ENCODE measurements at places on chromosomes 7 and 10.

DNA sequence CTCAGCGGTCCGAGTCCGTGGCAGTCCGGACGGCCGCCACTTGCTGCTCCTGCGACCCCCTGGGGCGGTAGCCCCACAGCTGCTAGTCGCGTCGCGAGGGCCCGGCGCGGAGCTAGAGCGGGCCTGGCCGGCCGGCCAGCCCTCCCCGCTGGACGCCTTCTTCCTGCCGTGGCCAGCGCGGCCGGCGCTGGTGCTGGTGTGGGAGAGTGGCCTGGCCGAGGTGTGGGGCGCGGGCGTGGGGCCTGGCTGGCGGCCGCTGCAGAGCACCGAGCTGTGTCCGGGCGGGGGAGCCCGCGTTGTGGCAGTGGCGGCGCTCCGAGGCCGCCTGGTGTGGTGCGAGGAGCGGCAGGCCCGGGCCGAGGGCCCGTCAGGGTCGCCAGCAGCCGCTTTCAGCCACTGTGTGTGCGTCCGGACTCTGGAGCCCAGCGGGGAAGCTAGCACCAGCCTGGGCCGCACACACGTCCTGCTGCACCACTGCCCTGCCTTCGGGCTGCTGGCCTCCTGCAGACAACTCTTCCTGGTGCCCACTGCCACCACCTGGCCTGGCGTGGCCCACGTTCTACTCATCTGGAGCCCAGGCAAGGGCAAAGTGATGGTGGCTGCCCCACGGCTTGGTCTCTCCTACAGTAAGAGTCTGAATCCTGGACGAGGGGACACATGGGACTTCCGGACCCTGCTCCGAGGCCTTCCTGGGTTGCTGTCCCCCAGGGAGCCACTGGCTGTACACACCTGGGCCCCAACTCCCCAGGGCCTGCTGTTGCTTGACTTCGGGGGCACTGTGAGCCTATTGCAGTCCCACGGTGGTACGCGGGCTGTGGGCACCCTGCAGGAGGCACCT is 631 bp downstream of the HPS6 start:
- no peak for DNase-seq

GRCh38 chr7:107700570-107700969 is 39.9 kb downstream of the SLC26A4 start:
- DNase-seq, result no peak

DNA sequence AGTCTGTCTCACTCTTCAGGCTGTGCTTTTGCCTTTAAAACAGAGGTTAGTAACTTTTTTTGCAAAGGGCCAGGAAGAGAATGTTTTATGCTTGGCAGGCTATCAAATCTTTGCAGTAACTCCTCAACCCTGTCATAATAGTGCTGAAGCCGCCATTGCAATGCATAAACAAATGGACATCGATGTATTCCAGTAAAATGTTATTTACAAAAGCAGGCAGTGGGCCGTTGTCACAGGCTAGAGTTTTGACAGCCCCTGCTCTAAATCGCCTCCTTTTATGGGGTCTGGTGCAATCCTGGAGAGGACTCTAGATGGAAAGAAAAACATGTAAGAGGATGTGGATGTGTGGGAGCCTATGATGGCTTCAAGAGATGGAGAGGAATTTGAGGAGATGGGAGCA is 568.3 kb downstream of the TYW1 start:
- DNase-seq, result no peak

GRCh38 chr7:41046221-41046761 is 656.6 kb downstream of the INHBA start:
- DNase-seq, result no peak

DNA sequence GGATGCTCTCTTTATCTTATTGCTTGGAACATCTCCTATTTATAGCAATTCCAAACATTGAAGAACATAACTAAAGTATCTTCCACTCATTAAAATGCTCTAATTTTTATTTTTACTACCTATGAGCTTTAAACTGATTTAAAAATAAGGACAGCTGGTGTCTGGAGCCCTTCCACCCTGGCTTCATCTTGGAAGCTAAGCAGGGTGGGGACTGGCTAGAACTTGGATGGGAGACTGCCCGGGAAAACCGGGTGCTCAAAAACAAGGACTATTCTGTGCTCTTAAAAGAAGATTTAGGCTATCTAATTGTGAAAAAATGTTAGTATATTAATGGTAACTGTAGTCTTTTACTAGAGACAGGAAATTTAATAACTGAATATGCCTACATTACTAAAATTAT is 69.2 kb downstream of the ARMC3 start:
- no peak for DNase-seq

- DNase-seq, result no peak
Observed at GRCh38 chr10:102508506-102508905, 4.7 kb downstream of the SUFU start.

DNA sequence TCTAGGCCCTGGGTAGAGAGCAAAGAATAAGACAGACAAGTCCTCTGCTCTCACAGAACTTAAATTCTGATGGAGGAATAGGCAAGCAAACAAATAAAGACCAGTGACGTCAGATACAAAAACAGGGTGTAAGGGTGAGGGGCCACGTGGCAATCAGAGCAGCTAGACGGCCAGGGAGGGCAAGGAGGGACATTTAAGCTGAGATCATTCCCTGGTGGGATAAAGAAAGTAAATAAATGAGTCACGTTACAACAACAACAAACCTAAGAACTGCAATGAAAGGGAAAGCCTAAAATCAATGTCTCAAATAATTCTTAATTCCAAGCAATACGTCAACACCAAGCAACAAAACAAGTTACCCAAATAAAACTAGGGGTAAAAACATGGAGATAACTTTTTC is 21.8 kb downstream of the STN1 start:
- no peak for DNase-seq

- DNase-seq, result no peak
Observed at GRCh38 chr7:73507556-73507955, 14.5 kb downstream of the BAZ1B start.

DNA sequence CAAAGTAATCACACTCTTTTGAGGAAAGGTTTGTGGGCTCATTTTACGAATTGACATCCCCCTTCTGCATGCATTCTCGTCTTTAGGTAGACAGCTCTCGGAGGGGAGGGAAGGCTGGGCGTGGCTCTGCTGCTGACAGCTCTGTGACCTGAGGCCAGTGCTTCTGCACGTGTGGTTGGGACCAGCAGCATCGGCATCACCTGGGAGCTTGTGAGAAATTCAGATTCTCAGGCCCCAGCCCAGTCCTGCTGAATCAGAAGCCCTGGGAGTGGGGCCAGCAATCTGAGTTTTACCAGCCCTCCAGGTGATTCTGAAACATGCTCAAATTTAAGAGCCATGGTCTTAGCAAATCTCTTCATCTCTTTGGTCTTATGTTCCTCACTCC is 89.4 kb downstream of the JCAD start:
- no peak for DNase-seq

DNA sequence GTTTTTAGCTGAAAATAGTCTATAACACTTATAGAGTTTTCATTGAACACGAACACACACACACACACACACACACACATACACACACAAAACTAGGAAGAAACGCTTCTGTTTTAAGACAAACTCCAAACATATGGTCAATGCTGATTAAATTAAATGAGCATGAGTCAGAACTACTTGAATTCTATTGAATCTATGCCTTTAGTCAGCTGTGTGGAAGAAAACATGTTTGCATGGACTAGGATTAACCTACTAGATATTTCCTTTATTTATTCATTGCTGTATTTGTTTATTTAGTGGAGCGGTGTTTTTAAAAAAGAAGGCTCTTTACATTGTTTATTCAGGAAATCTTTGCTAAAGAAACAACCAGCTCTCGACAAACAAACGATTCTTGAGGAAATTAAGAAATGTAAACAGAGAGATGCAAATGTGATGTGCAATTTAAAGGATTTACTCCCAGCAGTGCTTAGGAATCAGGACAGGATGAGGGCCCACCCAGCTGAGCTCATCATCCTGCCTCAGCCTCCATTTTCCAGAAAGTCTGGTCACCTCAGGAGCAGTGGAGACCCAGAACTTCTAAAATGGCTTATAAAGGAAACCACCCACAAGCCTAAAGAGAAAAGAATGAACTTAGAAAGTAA is 83.2 kb downstream of the PDE1C start:
- no peak for DNase-seq

DNA sequence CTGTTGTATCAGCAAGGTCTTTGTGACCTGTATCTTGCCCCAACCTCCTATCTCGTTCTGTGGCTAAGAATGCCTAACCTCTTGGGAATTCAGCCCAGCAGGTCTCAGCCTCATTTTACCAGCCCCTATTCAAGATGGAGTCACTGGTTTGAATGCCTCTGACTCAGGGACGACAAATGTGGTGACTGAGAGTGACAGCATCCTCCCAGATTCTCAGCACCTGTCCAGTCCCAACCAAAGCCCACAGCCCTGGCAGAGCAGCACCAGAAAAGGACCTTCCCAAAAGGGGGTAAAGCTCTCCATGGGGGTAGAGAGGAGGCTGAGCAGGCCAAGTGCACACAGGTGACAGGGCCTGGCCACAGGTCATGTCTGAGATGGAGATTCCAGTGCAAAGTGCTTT is 35.4 kb upstream of the GPAM start:
- DNase-seq, result no peak

- no peak for DNase-seq
Observed at GRCh38 chr7:157498657-157499056, 161.9 kb downstream of the DNAJB6 start.

- no peak for DNase-seq
Observed at GRCh38 chr7:105655067-105655466, 73.8 kb upstream of the EFCAB10 start.

GRCh38 chr7:123367484-123368122 is 166.8 kb downstream of the IQUB start:
- no peak for DNase-seq

DNA sequence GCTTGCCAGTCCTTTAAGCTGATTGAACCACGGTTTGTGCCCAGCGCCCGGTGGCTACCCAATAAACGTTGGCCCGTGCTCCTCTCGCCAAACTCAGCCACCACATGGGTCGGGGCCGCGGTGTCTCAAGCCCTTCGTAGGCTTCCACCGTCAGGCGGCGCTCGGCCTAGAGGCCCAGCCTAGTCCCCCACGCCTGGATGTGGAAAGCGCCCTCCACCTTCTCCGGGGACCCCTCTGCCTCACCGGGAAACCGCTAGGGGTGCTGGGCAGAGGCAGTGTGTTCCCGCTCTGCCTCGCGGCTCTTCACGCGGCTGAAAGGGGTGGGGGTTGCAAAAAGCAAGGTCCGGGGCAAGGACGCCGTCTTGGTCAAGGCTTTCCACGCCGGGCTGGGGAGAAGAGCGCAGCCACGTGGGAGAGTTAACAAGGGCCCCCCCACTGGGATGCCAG is 29.8 kb downstream of the LEP start:
- DNase-seq, result no peak

DNA sequence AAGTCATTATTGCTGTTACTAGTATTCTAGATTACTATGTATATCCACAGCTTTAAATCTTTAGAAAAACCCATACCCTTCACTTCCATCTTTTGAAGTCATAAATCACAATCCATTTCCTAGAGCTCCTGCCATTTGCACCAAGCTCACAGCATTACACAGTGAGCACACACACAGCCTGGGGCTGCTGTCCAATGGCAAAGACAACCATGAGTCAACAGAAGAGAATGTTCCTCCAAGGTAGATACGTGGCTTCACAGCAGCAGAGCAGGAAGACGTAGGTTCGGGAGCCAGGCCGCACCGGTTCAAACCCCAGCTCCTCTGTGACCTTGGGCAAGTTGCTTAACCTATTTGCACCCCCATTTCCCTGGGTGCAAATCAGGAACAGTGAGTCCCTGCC is 234.6 kb downstream of the DIP2C start:
- no peak for DNase-seq

DNA sequence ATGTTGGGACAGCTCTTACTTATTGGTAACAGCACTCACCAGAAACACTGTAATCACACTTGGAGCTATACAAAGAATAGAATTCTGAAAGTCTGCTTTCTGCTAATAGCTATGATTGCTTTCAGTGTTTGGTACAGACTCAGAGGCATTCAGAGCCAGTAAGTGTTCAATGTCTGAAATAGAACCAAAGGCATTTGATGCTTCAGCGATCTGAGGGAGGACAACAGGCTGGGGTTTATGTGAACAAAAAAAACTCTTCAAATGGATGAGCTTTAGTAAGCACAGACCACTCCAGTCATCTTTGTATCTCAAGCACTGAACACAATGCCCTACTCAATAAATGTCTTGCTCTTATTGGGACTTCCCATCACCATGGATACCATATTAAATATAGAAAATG is 322.8 kb upstream of the GRM3 start:
- no peak for DNase-seq

DNA sequence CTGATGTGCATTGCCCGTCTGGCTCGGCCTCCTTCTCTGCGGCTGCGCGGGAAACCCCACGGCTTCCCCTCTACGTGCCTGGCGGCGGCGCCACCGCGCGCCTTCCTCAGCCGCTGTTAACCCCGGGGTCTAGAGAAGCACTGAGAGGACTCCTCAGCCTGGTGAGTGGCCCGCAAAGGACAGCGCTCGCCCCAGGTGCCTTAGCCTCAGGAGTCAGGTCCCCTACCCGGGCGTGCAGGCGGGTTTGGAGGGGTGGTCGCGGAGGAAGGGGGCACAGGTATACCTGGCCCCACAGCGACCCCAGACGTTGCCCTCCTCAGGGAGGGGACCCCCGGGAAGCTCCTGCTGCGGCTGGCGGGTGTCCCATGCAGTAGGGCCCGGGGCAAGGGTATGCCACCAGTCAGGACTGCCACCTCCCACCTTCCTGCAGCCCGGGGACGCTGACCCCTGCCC is 51.0 kb downstream of the ARL5B start:
- no peak for DNase-seq

- DNase-seq, result no peak
Observed at GRCh38 chr7:103524042-103524907, 78.3 kb upstream of the SLC26A5 start.

- no peak for DNase-seq
Observed at GRCh38 chr7:148719753-148720152, 21.1 kb downstream of the CUL1 start.

- DNase-seq, result no peak
Observed at GRCh38 chr10:126384269-126384873, 3.9 kb downstream of the ADAM12 start.

GRCh38 chr7:154676422-154677073 is 326.4 kb downstream of the PAXIP1 start:
- DNase-seq, result no peak

DNA sequence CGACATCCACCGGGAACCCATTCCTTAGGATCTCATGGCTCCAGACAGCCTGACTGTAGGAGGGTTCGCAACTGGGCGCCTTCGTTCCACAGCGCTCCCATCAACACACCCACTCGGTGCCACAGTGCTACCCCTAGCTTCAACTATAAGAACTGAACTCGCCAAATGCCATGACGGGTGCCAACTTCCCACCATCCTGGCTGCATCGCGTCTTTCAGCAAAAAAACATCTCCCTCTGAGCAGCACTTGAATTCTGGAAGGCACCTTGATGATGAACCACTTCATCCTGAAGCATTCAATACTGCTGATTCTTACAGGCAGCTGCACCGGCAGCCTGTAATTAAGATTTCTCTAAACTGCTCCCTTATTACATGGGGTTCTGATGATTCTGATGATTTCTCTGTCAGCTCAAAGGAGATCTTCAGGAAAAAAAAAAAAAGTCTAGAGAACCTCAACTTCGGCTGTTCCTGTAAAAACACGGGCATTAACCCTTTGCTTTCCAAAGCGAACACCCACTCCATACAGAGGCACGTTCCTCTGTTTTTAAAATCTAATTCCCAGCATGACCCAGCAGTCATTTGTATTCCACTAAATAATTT is 1.3 kb downstream of the CYTH3 start:
- DNase-seq, result peak; percentile 1

All from activated gamma-delta T cell treated with anti-CD3 and anti-CD28 coated beads, Interleukin-2, amount 50 U/mL, for 16 hours (primary cell).